ENCODE measurements at places on chromosomes 2 and 18. TPM values are rescaled to one million over a fixed set of nuclear protein-coding genes. Genes with fewer than 3 reads are reported as not detected.

DNA sequence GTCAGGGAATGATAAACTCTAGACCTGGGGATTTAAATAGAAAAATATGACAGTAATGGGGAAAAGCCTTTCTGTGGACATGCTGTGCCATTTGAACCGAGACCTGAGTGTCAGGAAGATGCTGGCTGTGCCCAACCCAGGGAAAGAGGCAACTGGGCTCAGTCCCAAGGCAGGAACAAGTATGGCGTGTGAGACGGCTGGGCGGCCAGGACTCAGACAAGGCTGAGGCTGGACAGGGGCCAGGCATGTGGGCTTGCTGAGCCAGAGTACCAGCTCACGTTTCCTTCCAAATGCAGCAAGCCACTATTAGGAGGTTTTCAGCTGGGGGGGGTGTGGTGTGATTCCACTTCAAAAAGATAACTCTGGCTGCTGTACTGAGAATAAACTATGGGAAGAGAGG is 92.4 kb downstream of the INPP5D start:
- DNase-seq = no peak

GRCh38 chr2:71336802-71337201 is 5.2 kb downstream of the ZNF638 start:
- DNase-seq = no peak

- DNase-seq = no peak
Observed at GRCh38 chr18:67023059-67023458, 419.2 kb upstream of the CDH19 start.

GRCh38 chr18:79629606-79630005 is 50.0 kb upstream of the CTDP1 start:
- no peak for DNase-seq

- DNase-seq = peak; percentile 39
Observed at GRCh38 chr2:30266051-30266621, 34.8 kb downstream of the LBH start.

GRCh38 chr18:52723550-52723970 is 383.6 kb downstream of the DCC start:
- no peak for DNase-seq

Gene REG3G
- total RNA-seq = 0.28 TPM

DNA sequence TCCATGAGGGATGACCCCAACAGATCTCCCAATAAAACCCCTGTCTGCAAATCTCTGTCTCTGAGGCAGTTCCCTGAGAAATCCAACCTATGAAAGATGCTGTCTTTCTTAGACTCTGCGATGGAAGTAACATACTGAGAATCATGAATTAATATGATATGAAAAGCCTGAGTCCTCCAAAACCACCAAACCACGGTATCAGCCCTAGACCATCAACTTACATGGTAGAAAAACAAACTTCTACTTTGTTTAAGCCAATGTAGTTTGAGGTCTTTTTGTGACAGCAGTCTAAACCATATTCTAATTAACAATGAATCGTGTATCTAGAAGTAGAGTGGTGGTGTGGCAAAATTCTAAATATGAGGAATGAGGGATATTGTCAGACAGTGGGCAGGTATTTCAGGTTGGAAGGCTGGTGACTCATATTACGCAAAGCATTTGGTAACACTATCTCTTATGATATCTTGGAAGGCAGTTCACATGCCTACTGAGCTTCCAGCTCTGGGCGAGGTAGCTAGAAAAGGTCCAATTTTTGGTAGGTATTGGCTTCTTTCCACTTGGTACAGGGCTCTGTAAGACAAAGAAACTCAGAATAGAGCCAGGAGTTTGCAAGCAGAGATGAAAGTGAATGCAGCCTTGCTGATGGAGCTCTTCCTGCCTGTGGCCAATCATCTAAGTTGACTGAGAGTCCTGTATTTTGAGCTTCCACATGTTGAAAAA is 215.8 kb downstream of the ZFP36L2 start:
- DNase-seq = no peak

GRCh38 chr2:240893363-240893844 is 2.6 kb downstream of the MAB21L4 start:
- no peak for DNase-seq

DNA sequence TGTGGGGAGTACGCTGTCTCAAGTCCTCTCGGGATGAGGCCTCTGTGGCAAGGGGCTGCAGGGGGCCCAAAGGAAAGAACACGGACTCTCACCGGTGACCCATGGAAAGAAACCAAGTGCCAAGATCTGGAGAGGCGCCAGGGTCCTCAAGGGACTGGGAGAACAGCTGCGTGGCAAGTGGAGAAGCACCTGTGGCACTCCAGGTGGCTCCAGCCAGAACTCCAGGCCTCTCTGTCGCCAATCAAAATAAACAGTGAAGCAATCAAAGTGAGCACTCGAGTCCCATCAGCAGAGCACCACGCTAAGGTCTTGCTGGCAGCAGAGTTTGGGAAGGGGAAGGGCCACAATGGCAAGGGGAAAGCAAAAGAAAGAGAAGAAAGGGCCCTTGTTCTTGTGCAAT is 54.7 kb downstream of the BCL2 start:
- DNase-seq = no peak

Gene RGPD6
- total RNA-seq = 7.4 TPM

DNA sequence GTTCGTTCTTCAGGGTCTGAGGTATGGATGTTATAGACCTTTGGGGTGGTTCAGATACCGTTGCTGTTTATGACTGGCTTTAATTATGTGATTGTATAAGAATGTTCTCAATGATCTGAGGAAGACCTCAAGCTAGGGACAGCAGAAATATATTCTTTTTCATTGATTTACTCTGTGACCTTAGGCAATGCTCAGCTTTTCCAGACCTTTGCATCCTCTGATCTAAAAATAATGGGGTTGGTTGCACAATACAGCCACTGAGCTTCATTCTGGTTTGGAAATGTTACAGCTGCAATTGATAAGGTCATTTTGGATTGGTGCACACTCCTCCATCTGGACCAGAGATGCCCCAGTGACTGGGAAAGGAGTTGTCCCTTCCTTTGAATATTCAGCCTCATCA is 17.2 kb upstream of the CABYR start:
- DNase-seq = no peak

Gene SERPINB10
- 0.27 TPM for total RNA-seq

- no peak for DNase-seq
Observed at GRCh38 chr2:32043561-32043960, 4.0 kb upstream of the DPY30 start.

GRCh38 chr2:10139536-10139935 is 17.0 kb downstream of the RRM2 start:
- no peak for DNase-seq

Gene GTF2A1L
- total RNA-seq = not detected

GRCh38 chr2:141942006-141942789 is 188.6 kb downstream of the LRP1B start:
- DNase-seq = no peak

GRCh38 chr2:40148334-40148733 is 303.6 kb downstream of the SLC8A1 start:
- no peak for DNase-seq

Gene POTEJ
- not detected for total RNA-seq

DNA sequence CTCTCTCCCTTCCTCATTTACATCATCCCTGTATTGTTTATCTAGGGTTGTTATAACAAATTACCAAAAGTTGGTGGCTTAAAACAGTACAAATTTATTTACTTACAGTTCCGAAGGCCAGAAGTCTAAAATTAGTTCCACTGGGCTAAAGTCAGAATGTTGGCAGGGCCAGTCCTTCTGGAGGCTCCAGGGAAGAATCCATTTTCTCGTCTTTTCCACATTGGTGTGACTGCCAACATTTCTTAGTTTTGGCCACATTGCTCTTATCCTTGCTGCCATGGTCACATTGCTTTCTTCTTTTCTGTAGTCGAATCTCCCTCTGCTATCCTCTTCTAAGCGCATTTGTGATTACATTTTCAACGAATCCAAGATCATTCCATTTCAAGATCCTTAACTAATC is 34.7 kb downstream of the ICOS start:
- DNase-seq = no peak

DNA sequence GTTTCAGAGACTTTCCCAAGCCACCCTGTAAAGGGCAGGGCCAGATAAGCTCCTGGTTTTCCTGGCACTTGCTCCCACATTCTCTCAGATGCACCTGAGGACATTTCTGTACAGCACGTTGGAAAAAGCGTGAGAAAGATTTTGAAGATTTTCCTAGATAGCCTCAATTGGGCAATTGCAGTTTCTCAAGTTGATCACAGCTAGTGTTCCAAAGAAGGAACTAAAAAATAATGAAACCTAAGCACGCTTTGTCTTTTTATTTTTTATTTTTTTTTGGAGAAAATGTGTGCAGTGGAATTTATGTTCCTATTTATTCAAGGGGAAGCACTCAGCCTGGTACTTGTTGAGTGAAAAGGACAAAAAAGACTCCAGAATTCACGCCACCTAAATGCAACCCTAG is 429.1 kb downstream of the RNF144A start:
- DNase-seq = no peak

GRCh38 chr2:120405759-120406099 is 59.8 kb downstream of the INHBB start:
- no peak for DNase-seq

GRCh38 chr2:129876541-129876940 is 102.9 kb upstream of the RAB6C start:
- no peak for DNase-seq

DNA sequence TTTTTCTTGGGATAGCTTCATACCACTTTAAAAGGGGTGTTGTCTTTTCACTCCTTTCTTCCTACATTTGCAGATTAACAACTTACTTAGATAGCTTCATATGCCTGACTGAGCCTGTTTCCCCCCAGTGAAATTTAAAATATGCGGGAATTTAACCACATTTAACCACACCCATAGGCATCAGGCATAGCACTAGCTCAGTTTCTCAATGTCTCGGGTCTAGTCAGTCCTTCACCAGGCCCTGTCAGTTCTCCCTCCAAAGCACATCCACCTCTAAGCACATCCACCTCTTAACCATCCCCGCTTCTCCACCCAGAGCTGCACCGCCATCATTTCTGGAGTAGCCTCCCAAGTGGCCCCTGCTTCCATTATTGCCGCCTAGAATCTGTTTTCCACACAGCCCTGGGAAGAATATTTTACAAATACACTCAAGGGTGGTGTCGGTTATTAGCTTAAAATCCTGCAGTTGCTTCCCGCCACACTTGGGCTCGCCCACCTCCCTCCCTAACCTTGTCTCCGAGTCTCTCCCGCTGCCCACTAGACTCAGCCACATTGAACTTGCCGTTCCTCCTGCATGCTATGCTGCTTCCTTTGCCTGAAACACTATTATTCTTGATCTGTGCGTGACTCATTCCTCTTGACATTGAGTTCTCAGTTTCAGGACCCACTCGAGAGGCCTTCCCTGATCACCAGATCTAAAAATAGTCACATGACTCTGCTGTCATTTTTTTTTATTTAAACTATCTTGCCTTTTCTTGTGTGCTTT is 68.3 kb downstream of the SPTBN1 start:
- no peak for DNase-seq

DNA sequence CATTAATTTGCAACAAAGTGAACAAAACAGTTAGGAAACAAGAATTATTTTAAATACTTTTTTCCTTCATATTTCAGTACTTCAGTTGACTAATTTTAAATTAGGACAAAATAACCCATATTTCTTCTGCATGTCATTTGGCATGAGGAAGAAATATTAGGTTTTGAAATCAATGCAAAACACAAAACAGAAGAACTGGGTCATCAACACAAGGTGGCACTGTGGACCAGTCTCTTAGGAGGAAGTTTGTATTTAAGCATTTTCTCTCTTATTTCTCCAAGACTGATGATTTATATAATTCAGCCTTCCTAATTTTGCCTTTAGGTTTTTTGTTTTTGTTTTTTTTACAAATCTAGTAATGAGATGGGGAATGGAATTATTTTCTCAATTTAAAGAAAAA is 352.8 kb upstream of the KCNH7 start:
- no peak for DNase-seq

DNA sequence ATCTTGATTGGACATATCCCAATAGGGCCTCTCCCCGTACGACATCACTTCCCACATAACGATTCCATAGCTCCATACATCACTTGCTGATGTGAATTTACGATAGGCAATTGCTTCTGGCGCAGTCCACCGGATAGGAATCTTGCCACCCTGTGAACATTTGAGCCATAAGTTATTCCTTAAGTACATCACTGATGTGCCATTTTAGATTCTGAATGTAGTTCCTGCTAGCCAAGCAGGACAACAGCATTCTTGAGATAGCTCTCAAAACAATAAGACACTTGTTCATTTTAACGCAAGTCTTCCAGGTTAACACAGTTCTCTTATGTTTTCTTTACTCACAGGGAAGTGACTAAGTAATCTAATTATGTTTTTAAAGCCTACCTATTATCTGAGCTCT is 138.0 kb downstream of the EPHA4 start:
- DNase-seq = no peak

Gene OSR1
- not detected for total RNA-seq

Gene ALPI
- total RNA-seq = not detected

GRCh38 chr18:215448-216010 is 52.3 kb downstream of the THOC1 start:
- no peak for DNase-seq

Gene LIMS3
- 1.2 TPM for total RNA-seq

- DNase-seq = no peak
Observed at GRCh38 chr18:72458271-72458670, 85.9 kb downstream of the CBLN2 start.

GRCh38 chr2:162908567-162908966 is 70.0 kb upstream of the KCNH7 start:
- DNase-seq = no peak

Gene ITGB6
- not detected for total RNA-seq

DNA sequence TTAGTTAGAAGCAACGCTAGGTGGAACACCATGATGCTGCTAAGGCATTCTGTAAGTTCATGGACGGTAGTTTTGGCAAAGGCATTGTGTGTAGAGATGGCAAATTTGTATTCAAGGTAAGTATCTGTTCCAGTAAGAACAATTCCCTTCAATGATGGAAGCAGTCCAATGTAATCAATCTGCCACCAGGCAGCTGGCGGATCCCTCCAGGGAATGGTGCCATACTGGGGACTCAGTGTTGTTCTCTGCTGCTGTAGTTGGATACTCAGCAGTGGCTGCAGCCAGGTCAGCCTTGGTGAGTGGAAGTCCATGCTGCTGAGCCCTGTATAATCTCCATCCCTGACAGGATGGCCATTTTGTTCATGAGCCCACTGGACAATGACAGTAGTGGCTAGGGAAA is 62.8 kb downstream of the ARL6IP6 start:
- DNase-seq = no peak

Gene MYCN
- 0.60 TPM for total RNA-seq

DNA sequence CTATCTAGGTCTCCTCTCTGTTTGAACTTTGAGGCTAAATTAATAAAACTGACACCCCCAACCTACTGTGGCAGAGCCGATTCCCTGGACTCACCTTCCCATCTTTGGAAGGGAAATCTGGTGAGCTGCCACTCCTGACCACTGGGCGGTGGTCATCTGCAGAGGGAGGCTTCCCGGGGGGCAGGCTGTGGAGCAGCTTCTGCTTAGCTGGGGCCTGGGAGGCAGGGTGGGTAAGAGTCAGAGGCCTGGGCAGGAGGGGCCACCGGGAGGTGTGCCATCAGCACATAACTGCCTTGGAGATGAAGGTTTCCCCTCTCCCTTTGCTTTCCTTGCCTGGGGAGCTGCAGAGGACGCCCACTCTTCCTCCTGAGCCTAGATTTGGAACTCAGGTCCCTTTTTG is 2.3 kb upstream of the NPPC start:
- no peak for DNase-seq

Gene CCL20
- 141 TPM for total RNA-seq
